Activated CD4-positive, alpha-beta T cell treated with anti-CD3 and anti-CD28 coated beads, Interleukin-2, amount 50 U/mL, for 24 hours (primary cell): ENCODE measurements at places on chromosomes 6 and 20.
A peak's percentile ranks its signal among the peaks of the same experiment; 100 is the strongest.

GRCh38 chr6:167815296-167815980 is 11.3 kb upstream of the AFDN start:
- DNase-seq, result no peak

DNA sequence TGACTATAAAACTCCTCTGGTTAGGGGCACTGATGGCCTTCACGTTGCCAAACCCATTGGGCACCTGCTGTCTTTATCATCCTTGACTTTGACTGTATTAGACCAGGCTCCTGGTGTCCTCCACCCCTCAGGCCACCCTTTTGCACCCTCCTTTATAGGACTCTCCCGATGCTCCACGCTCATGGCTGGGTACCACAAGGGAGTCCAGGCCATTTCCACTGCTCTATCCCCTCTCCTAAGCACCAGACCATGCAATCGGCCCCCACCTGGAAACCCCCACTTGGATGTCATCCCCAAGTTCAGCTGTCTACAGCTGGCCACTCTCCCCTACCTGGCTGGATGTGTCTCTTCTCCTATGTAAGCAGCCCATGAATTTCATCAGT is 115.2 kb downstream of the TOX2 start:
- no peak for DNase-seq

DNA sequence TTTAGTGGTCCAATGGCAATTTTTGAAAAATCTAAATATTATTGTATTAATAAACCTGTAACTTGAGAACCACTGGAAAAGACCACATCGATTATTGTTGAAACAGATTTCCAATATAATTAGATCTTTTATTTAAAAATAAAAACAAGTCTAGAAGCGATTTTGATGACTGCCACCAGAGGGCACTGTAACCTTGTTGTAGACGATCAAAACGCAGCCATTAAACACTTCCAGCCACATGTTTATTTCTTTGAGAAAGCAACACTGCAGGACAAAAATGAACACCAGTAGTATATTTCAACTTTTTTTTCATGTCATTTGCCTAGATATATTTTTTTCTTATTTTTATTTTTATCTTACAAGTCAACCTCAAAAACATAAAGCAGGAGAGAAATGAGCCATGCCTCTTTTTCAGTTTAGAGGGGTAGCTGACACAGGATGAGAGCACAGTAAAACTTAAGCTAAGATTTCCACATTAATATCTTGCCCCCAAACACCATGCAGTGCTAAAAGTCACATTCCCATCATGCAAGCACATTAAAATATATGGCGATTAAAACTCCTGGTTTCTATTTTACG is 115.4 kb downstream of the OPRM1 start:
- DNase-seq, result peak; percentile 23

DNA sequence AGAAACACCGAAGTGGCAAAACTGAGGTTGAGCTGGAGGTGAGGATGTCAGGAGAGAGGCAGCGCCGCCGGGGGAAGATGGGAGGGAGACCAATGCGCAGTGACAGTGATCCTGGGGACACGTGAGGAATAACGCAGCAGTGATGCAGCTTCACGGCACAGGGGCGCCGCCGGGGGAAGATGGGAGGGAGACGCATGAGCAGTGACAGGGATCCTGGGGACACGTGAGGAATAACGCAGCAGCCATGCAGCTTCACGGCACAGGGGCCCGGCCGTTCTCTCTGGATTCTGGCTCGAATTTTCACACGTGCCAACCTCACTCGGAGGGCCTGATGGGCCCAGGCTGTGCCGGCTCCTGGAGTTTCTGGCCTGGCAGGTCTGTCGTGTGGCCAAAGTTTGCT is 94.7 kb downstream of the SMOC2 start:
- no peak for DNase-seq

- no peak for DNase-seq
These were observed 41.0 kb upstream of the SMIM8 start for GRCh38 chr6:87281426-87281825.

DNA sequence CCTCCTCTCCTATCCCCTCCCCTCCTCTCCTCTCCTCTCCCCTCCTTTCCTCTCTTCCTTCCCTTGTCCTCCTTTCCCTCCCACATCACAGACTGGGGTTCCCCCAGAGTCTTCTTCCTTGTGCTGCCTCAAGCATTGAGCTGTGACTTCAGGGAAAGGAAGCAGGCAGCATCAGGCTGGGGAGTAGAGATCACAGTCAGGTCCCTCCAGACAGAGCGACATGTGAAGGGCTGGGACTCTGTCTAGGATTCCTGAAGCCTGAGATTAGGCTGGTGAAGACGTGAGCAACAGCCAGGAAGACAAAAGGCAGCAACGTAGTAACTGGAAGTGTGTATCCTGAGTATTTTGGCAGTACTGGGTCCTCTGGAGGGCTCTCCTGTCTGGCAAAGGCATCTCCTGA is 265.4 kb upstream of the SUPT3H start:
- no peak for DNase-seq

- no peak for DNase-seq
These were observed 26.5 kb downstream of the BCL2L1 start for GRCh38 chr20:31695849-31696804.

GRCh38 chr6:89925826-89926225 is 31.6 kb downstream of the GJA10 start:
- DNase-seq, result no peak

GRCh38 chr6:151637814-151638213 is 144.0 kb downstream of the CCDC170 start:
- no peak for DNase-seq

- no peak for DNase-seq
These were observed 203.3 kb downstream of the PREX1 start for GRCh38 chr20:48624315-48625020.

GRCh38 chr6:31826793-31827285 is 699 bp upstream of the HSPA1B start:
- no peak for DNase-seq

DNA sequence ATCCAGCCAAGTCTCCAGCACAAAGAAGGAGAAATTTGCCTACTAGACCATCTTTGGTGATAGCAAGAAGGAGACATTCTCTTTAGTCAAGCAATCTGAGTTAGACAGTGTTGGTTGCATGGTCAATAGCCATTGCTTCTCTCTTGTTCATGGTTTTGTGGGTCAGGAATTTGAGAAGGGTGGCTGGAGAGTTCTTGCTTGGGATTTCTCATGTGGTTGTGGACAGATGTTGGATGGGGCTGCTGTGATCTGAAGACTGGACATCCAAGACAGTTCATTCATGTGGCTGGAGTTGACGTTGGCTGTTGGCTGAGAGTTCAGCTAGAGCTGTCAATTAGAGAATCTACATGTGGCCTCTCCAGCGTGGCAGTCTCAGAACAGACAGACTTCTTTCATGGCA is 322.3 kb upstream of the PRDM1 start:
- DNase-seq, result no peak

GRCh38 chr6:10412461-10413261 is 2.2 kb downstream of the TFAP2A start:
- DNase-seq, result no peak

- no peak for DNase-seq
These were observed 136.7 kb upstream of the GMDS start for GRCh38 chr6:2381872-2382661.
